ENCODE measurements at places on chromosomes 13 and 19. TPM values are rescaled to one million over a fixed set of nuclear protein-coding genes. Genes with fewer than 3 reads are reported as not detected.

PRTN3 gene
- total RNA-seq: not detected

KATNAL1 gene
- total RNA-seq: 9.4 TPM

ZNF541 gene
- total RNA-seq: 0.43 TPM

UBXN6 gene
- total RNA-seq: 88.6 TPM

GRCh38 chr13:71513411-71514033, 353.5 kb downstream of the DACH1 start:
- H3K4me3 ChIP-seq: no peak overlapping the region
- H3K36me3 ChIP-seq: no peaks in the 10 kb centered on the region
- DNase-seq: no peak
- no peak overlapping the region for H3K27ac ChIP-seq

PLPPR3 gene
- total RNA-seq: 7.6 TPM

DNA sequence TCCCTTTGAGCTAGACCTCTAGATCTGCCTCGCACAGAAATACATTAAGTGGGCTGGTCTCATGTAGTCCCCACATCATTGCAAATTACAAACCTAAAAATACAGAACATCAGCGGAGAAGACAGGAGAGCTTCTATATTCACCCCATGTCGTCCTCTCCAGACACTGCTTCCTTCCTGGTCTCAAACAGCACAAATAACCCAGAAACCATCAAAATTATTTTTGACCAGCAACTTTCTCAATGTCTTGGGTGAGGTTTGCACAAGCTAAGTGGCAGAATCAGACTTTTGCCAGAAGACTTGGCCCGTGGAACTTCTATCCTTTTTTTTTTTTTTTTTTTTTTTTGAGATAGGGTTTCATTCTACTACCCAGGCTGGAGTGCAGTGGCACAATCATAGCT, 28.2 kb downstream of the CLEC17A start:
- H3K27ac ChIP-seq: no peak overlapping the region
- no peak overlapping the region for H3K4me3 ChIP-seq
- H3K27me3 ChIP-seq: no peaks in the 10 kb centered on the region
- no peaks in the 10 kb centered on the region for H3K36me3 ChIP-seq
- DNase-seq: no peak

DNA sequence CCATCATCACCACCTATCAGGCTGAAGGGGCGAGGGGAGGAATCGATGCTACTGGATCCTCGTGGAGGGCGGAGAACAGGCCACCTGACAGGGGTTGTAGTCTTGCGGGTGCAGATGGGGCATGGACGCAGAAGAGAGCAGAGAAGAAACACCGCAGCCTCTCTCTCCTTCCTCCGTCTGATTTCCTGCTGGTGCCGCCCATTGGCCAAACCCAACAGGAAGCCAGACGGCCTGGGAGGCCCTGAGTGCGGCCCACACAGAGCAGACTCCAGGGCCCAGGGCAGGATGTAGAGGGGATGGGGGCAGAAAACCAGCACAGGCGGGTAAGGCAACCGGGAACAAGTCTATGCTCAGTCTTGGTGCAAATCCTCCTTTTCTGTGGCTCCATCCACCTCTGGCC, 15.4 kb downstream of the CEBPA start:
- H3K4me1 ChIP-seq: peaks cover 40% of the 10 kb centered on the region
- peak overlapping the region; percentile 67 for H3K27ac ChIP-seq
- no peak overlapping the region for H3K4me3 ChIP-seq
- no peak for DNase-seq
- no peaks in the 10 kb centered on the region for H3K36me3 ChIP-seq

DNA sequence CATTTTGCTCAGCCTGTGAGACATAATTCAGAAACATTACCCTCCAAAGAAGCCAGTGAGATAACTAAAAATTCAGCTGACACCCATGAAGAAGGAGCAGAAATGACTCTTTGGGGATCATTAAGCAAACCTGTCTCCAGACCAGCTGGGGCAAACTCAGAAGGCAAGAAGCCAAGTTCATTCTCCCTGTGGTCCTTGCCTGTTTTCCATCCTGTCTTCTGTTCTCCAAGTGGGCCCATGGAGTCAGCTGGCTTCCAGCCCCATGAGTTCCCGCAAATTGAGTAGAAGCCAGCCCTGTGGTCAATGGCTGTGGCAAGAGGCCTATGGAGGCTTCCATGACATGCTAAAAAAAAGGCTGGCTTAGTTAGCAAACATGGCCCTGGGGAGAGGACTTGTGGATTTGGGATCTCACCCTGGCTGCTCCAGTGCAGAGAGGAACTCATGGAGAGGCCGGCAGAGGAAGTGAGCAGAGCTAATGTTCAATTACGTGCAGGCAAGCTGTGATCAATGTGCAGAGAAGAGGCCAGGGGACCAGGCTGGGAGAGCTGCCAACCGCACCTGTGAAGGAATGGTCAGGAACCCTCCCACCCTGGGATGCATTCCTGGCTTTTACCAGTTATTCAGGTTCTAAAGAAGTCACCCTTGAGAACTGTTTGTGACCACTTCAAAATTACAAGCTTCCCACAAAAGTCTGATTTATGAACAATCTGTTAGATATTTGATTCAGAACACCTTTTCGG, 229.1 kb downstream of the TSHZ3 start:
- H3K27ac ChIP-seq: no peak overlapping the region
- no peak for DNase-seq
- H3K36me3 ChIP-seq: no peaks in the 10 kb centered on the region

- H3K27me3 ChIP-seq: peaks cover 4% of the 10 kb centered on the region
- no peaks in the 10 kb centered on the region for H3K36me3 ChIP-seq
- no peaks in the 10 kb centered on the region for H3K4me1 ChIP-seq
- H3K27ac ChIP-seq: no peak overlapping the region
- no peak overlapping the region for H3K4me3 ChIP-seq
These were observed 154.3 kb upstream of the VSTM2B start for GRCh38 chr19:29371251-29372090.

ZNF665 gene
- total RNA-seq: 3.6 TPM

DNA sequence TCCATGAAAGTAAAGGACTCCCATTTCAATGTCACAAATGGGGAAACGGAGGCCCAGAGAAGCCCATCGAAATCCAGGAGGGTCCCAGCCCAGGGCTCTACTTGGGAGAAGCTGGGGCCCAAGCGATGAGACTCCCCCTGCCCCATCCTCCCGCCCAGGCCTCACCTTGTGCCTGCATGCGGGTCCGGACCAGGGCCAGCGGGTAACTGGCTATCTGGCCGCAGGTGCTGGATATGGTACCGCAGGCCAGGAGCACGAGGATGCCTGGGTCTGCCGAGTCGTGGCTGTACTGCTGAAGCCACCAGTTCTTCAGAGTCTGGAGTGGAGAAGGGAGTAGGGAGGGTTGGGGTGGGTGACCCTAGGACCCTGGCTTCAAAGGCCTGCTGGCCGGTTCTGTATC, 10.4 kb upstream of the SLC25A41 start:
- no peak overlapping the region for H3K4me3 ChIP-seq
- no peaks in the 10 kb centered on the region for H3K27me3 ChIP-seq
- no peak for DNase-seq
- no peaks in the 10 kb centered on the region for H3K4me1 ChIP-seq
- H3K27ac ChIP-seq: no peak overlapping the region
- no peaks in the 10 kb centered on the region for H3K36me3 ChIP-seq

MAN2B1 gene
- total RNA-seq: 68.8 TPM

DNA sequence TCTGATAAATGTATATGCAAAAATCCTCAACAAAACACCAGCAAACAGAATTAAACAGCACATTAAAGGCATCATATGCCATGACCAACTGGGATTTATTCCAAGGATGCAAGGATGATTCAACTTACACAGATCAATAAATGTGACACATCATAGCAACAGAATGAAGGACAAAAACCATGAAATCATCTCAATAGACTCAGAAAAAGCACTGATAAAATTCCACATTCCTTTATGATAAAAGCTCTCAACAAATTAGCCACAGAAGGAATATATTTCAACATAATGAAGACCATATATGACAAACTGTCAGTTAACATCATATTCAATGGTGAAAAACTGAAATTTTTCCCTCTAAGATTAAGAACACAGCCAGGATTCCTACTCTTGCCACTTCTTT, 691.6 kb downstream of the DIAPH3 start:
- H3K4me3 ChIP-seq: no peak overlapping the region
- H3K27me3 ChIP-seq: no peaks in the 10 kb centered on the region
- no peak overlapping the region for H3K27ac ChIP-seq
- no peaks in the 10 kb centered on the region for H3K4me1 ChIP-seq
- H3K36me3 ChIP-seq: no peaks in the 10 kb centered on the region
- no peak for DNase-seq

- no peaks in the 10 kb centered on the region for H3K36me3 ChIP-seq
- DNase-seq: no peak
- H3K4me1 ChIP-seq: no peaks in the 10 kb centered on the region
- H3K4me3 ChIP-seq: no peak overlapping the region
These were observed 3.5 kb downstream of the PODNL1 start for GRCh38 chr19:13934785-13935109.

DNA sequence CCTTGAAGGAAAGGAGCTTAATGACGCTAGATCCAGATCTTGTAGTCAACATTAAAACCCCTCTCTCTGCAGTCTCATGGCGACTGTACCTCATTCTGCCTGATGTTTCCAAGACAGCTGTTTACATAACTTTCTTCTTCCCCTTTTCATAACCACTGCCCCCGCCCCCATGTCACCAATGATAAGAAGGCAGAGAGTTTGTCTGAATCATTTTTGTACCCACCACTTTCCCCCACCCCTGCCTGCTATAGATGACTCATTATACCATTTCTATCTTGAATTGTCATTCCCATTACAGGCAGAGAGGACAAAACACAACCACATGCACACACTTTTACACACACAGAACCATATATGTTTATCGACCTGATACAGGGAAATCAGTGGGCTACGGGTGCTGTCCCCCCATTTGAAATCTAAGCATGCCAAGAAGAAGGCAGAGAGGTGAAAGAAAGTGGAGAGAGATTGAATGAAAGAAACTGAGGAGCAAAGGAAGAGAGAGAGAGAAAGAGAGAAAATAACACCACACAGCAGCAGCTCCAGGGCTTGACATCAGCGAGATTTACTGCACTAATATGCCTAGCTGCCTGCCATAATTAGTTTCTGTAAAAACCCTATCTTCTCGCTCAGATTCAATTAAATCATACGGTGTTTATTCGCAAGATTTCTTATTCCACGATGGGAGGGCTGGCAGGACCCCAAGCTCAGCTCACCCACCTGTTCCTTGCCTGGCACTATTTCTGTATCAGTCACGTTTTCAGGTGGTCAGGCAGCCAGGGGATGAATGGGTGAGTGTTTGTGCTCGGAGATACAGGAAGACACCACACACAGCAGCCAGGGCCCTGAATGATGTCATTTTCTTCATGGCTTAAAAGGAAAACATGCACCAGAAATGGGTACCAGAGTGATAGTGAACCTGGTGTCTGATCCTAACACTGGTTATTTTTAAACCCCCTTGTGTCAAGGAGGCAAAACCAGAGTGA, 114.3 kb upstream of the SERP2 start:
- peak; percentile 19 for DNase-seq
- no peaks in the 10 kb centered on the region for H3K36me3 ChIP-seq
- H3K4me1 ChIP-seq: no peaks in the 10 kb centered on the region
- H3K4me3 ChIP-seq: no peak overlapping the region
- H3K27ac ChIP-seq: no peak overlapping the region

- peaks cover 20% of the 10 kb centered on the region for H3K4me1 ChIP-seq
- H3K27me3 ChIP-seq: no peaks in the 10 kb centered on the region
- no peak for DNase-seq
- no peaks in the 10 kb centered on the region for H3K36me3 ChIP-seq
- peak overlapping the region; percentile 98 for H3K4me3 ChIP-seq
These were observed 2.0 kb downstream of the LRCH1 start for GRCh38 chr13:46554951-46555350.
